ENCODE measurements at places on chromosomes 12 and 14. TPM values are rescaled to one million over a fixed set of nuclear protein-coding genes. Genes with fewer than 3 reads are reported as not detected.
A peak's percentile ranks its signal among the peaks of the same experiment; 100 is the strongest.

Gene TMEM132D
- polyA plus RNA-seq: 1.9 TPM

Gene CATSPERB
- polyA plus RNA-seq: 0.88 TPM

GRCh38 chr12:124582108-124582424, 14.7 kb upstream of the NCOR2 start:
- no peak for DNase-seq

Gene ESYT1
- 87.1 TPM for polyA plus RNA-seq

- no peak for DNase-seq
Measured at GRCh38 chr12:99600388-99600787, 47.2 kb upstream of the GARIN6 start.

- no peak for DNase-seq
Measured at GRCh38 chr14:61549425-61549824, 145.9 kb upstream of the HIF1A start.

- DNase-seq: no peak
Measured at GRCh38 chr14:104805326-104805678, 4.4 kb downstream of the ZBTB42 start.

Gene CERS5
- 86.7 TPM for polyA plus RNA-seq

DNA sequence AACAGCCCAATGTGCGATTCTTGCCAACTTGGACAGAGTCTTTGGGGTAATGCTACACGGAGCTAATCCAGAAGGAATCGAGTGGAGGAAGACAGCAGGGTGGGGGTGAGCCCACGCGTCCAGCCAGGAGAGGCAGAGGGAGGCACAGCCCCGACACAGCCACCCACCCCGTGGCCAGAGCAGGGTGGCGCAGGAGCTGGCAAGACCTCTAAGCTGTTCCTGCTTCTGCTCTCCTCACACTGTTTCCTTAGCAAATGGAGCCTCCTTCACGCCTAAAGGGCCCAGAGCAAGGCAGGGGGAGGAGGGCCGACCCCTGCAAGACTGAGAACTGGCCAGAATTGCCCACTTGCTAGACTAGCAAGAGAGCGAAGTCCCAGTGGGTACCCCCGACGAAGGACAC, 91.5 kb downstream of the FBXL14 start:
- no peak for DNase-seq

DNA sequence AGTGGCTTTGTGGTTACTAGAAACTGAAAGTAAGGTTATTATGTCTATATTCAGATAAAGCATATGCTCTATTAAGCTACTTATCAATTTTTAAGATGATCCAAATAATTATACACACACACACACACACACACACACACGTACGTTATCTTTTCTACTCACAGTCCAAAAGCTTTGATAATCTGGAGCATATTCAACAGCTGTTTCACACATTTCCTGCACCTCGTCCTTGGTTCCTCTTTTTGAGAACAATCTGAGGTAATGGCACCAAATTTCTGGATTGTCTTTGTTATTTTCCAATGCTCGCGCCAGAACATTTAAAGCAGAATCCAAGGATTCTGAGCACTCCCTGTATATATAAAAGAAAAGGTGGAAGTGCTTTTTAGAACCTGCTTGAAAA, 37.5 kb downstream of the ZFC3H1 start:
- no peak for DNase-seq

Gene MIPOL1
- polyA plus RNA-seq: 12.1 TPM

DNA sequence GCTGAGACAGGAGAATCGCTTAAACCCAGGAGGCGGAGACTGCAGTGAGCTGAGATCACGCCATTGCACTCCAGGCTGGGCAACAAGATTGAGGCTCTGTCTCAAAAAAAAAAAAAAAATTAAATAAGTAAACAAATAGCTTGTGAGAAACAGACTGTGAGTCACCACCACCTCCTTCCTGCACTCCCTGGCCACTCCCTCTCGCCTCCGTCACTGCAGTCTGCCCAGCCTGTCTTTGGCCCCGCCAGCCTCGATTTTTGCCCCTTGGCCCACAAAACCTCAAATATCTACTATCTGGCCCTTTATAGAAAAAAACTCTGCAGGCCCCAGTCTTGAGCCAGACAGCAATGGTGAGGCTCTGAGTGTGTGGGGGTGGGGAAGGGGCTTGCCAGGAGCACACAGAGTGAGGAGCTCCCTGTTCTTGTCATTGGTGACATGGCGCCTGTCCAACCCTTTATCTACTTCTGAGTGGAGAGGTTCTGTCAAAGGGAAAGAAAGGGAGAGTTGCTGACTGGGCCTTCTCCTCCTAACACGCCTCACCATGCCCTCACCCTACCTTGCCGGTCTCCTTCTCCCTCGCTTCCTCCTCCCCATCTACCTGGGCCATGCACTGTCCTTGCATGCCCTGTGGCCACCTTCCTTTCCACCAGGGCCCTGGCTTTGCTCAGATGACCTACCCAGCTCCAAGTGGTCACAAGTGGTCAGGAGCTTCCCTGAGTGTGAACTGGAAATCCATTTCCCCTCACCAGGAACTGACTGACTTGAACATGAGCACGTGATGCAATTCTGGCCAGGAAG, 22.1 kb downstream of the LGMN start:
- no peak for DNase-seq

Gene CLEC6A
- polyA plus RNA-seq: 0.21 TPM

Gene GLIPR1L2
- 3.7 TPM for polyA plus RNA-seq

Gene TAS2R42
- polyA plus RNA-seq: 0.17 TPM

DNA sequence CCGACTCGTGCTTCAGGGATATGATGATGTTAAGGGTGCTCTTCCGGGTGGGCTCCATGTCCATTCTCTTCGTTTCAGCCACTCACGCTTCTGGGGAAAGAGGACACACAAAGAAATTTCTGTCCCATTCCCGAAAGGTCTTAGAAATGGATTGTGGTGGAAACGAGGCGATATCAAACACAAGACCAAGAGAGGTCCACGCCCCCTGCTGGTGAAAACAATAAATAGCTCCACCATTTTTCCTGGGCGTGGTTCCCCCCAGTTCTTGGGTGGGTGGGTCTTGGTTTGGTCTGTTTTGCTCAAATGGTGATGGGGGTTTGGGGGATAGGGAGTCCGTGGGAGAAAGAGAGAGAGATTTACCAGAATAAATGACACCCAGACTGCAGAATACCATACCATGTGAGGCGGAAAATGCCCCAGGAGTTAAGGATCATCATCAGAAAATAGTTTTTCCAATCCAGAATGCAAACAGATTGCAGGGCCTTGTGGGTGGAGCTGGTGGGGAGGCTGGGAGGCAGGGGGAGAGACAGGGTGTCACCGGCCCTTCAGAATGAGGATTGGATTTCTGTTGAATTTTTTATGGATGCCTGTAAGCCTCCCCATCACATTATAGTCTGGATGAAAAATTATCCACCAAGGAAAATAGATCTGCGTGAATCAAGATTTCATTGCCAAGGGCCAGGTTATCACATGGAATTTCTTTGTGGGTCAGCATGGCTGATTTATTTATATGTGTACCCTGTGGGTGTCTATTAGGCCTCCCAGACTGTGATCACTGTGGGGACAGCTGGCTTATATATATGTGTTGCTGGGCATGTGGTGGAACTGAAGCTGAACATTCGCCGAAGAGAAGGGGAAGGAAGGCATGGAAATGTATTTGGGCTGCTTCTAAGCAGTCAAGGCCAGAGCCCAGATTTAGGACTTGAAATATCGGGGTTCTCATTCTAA, 55.8 kb downstream of the SRRM4 start:
- no peak for DNase-seq

Gene KERA
- polyA plus RNA-seq: not detected

- no peak for DNase-seq
Measured at GRCh38 chr12:68530965-68531364, 79.7 kb upstream of the RAP1B start.

GRCh38 chr12:50695961-50696360, 67.9 kb upstream of the ATF1 start:
- no peak for DNase-seq

GRCh38 chr12:15253990-15254389, 32.8 kb upstream of the RERG start:
- DNase-seq: no peak

Gene PTGDR
- polyA plus RNA-seq: 0.52 TPM

Gene NKX2-1
- polyA plus RNA-seq: not detected

DNA sequence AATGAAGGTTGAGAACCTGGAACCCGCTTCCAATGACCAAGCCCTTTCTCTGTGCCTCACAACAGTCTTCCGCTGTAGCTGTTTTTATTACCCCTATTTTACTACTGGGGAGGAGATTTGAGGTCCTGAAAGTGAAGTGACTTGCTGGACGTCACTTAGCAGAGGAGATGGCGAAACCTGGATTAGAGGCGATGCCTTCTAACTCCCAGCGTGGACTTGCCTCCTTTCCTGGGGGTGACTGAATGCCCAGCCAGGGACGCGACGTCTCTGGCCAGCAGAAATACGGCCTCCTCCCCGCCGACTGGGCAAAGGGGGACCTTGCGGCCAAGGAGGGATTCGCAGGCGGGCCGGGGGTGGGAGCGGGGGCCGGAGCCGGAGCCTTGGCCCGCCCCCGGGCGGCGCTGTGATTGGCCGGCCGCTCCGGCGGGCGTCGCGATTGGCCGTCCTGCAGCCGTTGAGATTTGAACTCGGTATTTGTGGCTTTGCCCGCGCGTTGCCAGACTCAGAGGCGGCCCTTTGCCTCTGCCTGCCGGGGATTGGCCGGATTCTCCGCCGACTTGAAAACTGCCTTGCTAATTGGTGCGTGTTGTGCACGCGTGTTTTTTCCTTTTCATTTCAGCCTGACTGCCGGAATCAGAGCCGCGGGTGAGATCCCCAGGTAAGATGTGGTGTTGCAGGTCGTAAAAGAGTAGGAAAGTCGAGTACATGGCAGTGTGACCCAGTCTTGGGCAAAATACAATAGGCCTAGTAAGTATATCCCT, at the start of gene NCAPD2:
TSS of gene NCAPD2 (plus strand) at position 606 of the 761 bp plus-strand sequence. CDS start 997 bp downstream, outside the sequence.
- DNase-seq: peak; percentile 82

Gene CCDC177
- polyA plus RNA-seq: 0.10 TPM

DNA sequence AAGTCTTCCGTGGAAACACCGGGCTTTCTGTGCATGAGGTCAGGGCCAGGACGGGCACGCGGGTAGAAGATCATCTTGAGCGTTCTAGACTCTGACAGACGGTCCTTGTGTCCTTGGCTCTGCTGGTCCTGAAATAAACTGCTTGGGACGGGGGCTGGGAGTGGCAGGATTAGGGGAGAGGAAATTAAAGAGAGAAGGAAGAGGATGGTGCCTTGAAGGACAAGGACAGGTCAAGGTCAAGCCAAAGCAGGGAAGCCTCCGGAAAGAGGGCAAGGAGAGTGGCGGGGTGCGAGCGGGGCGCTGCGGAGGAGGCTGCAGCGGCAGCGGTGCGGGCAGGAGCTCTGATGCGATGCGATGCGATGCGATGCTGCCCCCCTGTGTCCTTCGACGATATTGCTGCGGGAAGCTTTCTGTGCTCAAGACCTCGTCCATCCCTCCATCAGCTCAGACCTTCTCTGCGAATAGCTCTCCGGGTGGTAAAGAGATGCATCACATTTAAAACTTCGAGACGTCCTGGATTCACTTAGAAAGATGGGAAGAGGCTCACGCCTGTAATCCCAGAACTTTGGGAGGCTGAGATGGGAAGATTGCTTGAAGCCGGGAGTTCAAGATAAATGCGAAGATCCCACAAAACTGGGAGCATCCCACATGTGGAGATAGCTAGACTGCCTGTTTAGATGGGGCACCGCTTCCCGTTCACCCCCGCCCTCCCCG, 110.1 kb upstream of the TMEM132D start:
- peak; percentile 68 for DNase-seq

Gene DBX2
- 0.07 TPM for polyA plus RNA-seq

- DNase-seq: peak; percentile 24
Measured at GRCh38 chr12:85029456-85029855, 6.6 kb downstream of the TSPAN19 start.

GRCh38 chr12:108611884-108612415, 14.1 kb upstream of the TMEM119 start:
- no peak for DNase-seq

Gene C1QL4
- 2.7 TPM for polyA plus RNA-seq

GRCh38 chr14:35688126-35688826, 120.8 kb downstream of the RALGAPA1 start:
- no peak for DNase-seq

- no peak for DNase-seq
Measured at GRCh38 chr14:31122921-31123320, 84.7 kb downstream of the HECTD1 start.

Gene ST8SIA1
- polyA plus RNA-seq: 5.7 TPM

DNA sequence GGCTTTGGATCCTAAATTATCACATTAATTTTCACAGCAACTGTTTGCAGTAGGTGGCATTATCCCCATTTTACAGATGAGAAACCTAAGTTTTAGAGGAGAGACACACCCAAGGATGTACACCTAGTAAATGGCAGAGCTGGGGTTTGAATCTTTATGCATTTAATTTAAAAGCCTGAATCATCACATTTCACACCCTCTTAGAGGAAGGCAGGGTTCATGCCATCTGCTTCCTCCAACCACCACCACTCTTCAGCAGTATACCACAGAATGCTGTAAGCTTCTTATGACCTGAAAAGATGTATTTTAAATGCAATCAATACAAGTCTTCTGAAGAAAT, 90.3 kb downstream of the CRADD start:
- DNase-seq: no peak

DNA sequence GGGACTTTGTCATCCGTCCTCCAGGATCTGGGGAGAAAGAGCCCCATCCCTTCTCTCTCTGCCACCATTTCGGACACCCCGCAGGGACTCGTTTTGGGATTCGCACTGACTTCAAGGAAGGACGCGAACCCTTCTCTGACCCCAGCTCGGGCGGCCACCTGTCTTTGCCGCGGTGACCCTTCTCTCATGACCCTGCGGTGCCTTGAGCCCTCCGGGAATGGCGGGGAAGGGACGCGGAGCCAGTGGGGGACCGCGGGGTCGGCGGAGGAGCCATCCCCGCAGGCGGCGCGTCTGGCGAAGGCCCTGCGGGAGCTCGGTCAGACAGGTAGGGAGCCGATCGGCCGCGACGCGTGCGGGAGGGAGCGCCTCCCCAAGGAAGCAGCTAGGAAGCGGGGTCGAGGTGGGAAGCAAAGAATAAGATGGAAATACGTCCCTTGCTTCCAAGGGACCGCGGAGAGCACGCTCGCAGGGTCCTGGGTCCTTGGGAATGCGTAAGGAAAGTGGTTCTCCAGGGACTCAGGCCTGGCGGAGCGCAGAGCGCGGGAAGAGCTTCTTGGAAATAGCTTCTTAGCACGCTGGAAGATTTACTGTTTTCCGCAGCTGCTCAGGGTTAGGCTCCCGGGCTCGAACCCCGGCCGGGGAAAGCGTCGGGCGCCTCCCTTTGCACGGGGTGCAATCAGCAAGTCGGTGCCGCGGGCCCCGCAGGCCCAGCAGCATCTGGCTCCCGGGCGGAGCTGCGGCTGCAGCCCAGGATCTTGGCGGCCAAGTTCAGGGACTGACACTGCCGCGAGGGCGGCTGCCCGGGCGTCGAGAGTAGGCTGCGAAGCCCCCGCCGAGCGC, 457 bp downstream of the SOCS2 start:
- no peak for DNase-seq

DNA sequence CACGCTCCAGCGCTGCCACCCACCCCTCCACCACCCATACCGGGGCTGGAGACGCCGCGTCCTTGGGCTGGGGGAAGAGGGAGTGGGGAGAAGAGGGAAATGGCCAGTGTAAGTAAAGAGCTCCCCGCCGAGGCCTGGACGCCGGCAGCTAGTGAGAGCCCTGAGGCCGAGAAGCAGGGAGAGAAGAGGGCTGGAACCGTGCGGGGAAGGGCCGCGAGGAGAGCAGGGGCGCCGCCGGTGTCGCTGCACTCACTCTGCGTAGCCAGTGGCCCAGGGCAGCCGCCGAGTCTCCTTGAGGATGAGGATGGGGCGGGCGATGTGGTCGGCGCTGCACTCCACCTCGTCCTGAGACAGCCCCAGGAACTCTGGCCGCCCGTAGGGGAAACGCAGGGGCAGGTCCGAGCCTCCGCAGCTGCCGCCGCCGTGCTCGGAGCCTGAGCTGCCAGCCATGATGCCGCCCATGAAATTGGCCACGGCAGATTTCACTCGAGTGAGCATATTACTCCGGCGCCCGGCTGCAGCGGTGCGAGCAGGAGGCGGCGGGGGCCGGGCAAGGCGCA, 631 bp downstream of the PPM1H start:
- no peak for DNase-seq

- no peak for DNase-seq
Measured at GRCh38 chr12:12684375-12685106, 11.4 kb downstream of the GPR19 start.

All from left renal cortex interstitium (tissue), 4 donors.